ENCODE measurements at places on chromosomes 16 and 17.

- DNase-seq: no peak
These were observed 14.9 kb downstream of the NAGPA start for GRCh38 chr16:5018793-5019192.

DNA sequence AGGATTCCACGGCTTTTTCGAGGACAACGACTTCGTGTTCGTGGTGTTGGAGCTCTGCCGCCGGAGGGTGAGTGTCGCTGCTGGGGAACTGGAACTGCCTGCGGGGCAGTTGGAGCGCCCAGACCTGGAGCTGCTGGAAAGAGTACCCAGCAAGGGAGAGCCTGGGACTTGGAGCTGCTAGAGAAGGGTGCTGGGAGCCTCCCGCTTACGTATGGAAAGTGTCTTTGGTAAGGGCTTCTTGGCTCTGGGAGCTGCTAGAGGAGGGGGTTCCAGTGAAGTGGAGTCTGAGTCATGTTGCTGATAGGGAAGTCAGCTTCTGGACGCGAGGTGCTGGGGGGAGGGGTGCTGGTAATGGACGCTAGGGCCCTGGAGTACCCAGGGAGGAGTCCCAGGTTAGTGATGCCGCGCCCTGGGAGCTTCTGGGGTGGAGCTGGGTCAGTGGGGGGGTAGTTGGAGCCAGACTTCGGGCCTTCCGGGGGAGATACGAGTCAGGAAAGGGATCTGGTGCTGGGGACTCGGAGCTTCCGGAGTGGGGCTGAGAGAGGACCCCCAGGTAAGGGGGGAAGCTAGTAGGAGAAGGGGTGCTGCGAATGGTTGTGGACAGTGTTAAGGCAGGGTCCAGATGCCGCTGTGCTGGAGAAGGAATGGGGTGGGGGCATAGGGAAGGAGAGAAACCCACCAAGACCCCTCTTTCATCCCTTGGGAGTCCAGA lies 741 bp downstream of the PLK1 start:
- no peak for DNase-seq

DNA sequence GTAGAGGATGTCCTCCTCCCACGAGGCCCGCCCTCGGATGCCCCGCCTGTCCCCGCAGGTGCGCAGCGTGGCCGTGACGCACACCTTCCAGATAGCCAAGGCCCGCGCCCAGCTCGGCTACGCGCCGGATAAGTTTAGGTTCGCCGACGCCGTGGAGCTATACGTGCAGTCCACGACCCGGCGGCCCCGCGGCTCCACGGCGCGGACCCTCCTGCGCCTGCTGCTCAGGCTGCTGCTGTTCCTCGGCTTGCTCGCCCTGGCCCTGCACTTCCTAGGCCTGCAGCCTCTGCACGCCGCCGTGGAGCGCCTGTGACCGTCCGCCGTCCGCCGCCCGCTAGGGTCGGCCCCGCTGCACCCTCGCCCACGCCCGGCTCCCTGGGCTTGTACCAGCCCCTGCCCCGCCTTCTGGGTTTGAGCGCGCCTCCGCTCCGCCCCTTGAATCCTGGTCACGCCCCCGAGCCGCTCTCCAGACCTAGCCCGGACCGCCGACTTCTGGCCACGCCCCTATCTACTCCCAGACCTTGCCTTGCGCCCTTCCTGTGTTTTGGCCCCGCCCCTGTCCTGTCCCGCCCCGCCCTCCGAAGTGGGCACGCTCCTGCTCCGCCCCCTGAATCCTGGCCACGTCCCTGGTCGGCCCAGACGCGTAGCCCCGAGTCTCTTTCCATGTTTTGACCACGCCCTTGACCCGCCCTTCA lies 15.8 kb upstream of the EEF2K start:
- DNase-seq: peak; percentile 83

GRCh38 chr16:54444851-54445458 lies 158.4 kb upstream of the IRX3 start:
- DNase-seq: no peak

DNA sequence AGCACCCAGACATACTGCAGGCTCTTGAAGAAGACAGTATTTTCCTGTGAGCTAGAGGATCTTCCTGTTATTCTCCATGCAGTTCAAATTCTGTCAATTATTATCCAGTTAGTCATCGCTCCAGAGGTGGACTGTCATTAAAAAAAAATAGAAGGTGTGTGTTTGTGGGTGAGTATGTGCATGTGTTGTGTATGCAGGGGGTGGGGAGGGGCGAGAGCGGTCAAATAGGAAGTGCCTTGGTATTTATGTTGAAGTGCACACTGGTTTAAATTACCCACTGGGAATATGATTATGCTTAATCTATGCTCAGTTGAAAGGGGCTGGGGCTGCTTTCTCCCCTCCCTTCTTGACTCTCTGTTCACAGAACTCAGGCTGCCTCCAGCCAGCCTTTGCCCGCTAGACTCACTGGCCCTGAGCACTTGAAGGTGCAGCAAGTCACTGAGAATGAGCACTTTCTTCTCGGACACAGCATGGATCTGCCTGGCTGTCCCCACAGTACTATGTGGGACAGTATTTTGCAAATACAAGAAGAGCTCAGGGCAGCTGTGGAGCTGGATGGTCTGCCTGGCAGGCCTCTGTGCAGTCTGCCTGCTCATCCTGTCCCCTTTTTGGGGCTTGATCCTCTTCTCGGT lies at the start of gene HSD17B2:
TSS of gene HSD17B2 (plus strand) at position 273 of the 632 bp plus-strand sequence. CDS start at position 445, 172 bp downstream.
- no peak for DNase-seq

- no peak for DNase-seq
These were observed 10.7 kb downstream of the EPOP start for GRCh38 chr17:38663964-38664644.

DNA sequence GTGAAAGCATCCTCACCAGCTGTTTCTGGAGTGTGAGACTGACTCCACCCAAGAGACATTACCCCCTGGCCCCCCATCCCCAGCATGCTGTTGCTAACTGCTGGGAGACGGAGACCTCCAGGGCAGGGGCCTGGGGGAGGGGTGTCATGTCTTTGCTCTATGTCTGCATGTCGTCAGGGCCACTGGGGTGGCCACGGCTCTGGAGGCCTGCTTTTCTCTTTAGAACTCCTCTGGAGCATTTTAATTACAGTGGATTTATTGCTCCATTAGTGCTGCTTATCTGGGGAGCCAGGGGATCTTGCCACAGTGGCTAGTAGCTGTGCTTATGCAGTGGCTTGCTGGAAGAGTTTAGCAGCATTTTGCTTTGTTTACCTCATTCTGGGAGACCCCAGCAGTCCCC lies 32.3 kb downstream of the CLEC16A start:
- DNase-seq: no peak

- DNase-seq: no peak
These were observed 12.8 kb downstream of the PLXDC1 start for GRCh38 chr17:39138431-39139160.

GRCh38 chr16:76705892-76706291 lies 428.7 kb downstream of the CNTNAP4 start:
- no peak for DNase-seq
